ENCODE measurements at places on chromosomes 11 and 22.

DNA sequence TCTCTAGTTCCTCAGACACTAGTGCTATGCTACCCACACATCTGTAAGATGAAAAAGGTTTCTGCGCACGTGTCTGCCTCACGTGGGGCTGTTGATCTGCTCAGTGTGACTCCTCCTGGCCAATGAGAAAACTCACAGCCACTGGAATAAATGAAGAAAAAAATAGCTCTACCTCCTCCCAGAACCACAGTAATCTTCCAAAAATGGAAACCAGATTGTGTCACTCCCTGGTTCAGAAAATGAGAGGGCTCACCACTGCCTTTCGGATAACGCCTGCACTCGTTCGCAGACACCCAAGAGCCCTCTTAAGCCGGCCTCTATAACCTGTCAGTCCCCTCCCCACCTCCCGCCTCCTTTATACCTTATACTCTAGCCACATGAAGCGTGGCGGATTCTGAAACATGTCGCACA is 5.1 kb downstream of the APBB1 start:
- DNase-seq = no peak

GRCh38 chr11:13216019-13216710 is 61.4 kb upstream of the BMAL1 start:
- no peak for DNase-seq

- no peak for DNase-seq
Measured at GRCh38 chr22:17106785-17107546, 14.2 kb downstream of the TMEM121B start.

GRCh38 chr11:16783321-16783801 is 44.9 kb downstream of the C11orf58 start:
- no peak for DNase-seq

DNA sequence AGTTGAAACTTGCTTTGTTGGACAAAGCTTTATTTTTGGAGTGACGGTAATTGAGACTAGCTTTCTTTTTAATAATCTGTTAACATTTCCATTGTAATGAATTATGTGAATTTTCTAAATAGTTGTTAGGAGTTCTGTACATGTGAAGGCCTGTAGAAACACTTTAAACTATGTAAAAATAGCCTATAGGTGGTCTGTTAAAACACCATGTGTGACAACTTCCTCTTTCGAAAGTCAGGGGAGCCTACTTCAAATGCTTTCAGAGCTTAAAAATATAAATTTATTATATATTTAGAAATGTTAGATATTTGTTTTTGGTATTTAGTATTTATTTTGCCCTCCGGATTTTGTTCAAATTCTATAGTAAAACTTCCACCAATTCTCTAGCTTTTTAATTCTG is 28.7 kb downstream of the DDIAS start:
- DNase-seq = no peak

- no peak for DNase-seq
Measured at GRCh38 chr22:42969348-42969975, 45.5 kb downstream of the PACSIN2 start.

DNA sequence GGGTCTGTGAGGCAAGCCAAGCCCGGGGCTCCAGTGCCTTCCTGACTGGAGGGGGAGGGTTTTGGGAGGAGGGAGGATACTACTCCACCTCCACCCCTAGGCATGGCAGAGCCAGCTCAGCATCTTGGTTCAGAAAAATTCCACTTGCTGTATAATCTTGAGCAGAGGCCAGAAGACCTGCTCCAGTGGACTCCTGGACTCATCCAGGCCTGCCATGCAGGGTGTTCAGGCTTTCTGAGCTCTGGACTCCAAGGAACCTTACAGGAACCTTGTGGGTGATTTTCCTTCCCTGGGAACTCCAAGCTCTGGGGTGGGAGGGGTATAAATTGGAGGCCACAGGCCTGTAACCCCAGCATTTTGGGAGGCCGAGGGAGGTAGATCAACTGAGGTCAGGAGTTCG is 9.4 kb downstream of the CSDC2 start:
- no peak for DNase-seq

DNA sequence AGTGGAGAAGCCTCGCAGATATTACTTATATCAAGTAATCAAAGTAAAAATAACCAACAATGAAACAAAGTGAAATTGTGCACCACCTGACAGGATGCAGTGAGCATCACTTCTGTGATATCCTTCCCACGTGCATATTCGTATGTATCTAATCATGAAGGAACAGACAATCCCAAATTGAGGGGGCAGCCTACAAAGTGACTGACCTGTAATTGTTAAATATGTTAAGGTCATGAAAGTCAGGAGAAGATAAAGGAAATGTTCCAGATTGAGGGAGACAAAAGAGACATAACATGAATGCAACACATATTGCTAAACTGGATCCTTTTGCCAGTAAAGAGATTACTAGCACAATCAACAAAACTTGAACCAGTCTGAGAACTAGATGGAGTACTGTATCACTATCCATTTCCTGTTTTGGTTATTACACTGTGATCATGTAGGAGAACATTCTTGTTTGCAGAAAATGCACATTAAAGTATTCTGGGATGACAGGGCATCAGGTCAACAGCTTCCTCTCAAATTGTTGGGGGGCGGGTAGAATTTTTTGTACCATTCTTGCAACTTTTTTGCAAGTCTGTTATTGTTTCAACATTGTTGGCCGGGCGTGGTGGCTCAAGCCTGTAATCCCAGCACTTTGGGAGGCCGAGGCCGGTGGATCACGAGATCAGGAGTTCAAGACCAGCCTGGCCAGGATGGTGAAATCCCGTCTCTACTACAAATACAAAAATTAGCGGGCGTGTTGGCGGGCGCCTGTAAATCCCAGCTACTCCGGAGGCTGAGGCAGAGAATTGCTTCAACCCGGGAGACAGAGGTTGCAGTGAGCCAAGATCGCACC is 2.0 kb downstream of the SBF2 start:
- DNase-seq = no peak

- DNase-seq = no peak
Measured at GRCh38 chr22:44210722-44211121, 30.0 kb downstream of the PARVG start.

DNA sequence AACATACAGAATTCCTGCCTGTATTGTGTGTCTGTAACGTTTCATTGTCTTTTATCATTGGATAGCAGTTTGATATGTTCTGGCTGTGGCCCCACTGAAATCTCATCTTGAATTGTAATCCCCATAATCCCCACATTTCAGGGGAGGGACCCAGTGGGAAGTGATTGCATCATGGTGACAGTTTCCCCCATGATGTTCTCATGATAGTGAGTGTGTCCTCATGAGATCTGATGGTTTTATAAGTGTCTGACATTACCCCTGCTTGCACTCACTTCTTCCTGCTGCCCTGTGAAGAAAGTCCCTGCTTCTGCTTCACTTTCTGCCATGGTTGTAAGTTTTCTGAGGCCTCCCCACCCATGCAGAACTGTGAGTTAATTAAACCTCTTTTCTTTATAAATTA is 19.6 kb upstream of the MTMR2 start:
- DNase-seq = no peak

All from stimulated activated CD8-positive, alpha-beta memory T cell treated with anti-CD3 and anti-CD28 coated beads, Interleukin-7, amount 100 ng/mL, for 24 hours (primary cell).